ENCODE measurements at places on chromosomes 4 and X.

GRCh38 chr4:45621971-45622370, 501.9 kb downstream of the GABRG1 start:
- DNase-seq = no peak

DNA sequence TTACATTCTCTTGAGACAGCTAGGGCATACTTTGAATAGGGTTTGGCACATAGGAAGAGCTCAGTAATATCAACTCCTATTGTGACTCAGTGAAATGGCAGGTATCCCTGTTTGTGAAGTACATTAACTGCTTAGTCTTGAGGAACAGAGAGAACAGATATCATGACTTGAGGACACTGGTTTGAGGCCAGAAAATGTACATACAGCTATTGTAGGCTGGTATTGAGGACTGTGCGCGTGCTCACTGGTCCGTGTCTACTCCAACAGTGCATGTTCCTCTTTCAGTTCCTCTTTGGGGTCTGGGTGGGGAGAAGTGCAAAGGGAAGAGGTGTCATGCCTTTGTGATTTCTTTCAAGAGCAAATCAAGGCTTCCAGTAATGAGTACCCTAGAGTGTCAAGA, 34.6 kb upstream of the TBC1D9 start:
- no peak for DNase-seq

DNA sequence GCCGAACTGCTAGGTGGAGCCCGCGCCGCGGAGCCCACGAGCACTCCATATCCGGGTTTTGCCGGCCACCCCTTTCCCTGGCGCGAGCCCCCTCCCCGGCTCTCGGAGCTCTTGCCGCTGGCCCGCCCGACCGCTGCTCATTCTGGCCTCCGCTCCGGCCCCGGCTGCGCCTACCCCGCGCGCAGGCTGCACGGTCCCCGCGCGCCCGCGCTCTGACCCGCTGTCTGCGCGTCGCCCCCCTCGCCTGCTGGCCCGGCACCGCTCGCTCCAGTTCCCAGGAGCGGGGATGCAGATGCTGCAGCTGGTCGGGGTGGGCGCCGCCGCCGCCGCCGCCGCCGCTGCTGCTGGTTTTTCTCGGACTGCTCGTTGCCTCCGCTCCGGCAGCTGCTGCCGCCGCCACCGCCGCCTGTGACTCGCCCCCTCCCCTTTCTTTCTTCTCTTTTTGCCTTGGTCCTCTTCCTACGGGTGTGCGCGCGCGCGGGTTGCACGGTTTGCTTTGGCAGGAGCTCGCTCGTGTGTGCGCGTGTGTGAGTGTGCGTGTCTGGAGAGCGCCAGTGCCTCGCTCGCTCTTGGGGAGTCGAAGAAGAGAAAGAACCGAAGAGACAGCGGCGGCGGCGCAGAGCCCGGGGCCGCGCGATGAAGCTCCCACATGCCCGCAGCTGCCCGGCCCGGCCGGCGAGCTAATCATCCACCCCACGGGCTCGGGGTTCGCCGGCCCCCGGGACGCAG, at the start of gene ADGRL3:
TSS of gene ADGRL3 (plus strand) at position 140 of the 729 bp plus-strand sequence.
- no peak for DNase-seq

DNA sequence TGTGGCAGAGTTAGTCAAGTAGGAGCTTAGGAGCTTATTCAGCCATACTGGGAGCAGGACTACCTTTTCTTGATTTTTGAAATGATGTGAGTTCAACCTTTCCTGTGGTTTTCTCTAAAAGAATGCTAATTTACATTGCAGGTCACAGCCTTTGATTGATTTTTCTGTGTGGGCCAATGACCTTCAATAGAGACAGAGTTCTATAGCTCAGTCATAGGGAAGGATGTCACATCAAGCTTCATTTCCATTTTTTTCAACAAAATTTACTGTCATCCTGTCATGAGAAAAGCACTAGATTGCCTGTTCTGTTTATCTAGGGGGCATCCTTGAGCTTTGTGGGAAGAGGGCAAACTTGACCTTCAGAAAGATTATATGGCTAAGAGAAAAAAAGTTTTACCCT, 448.7 kb downstream of the MID1IP1 start:
- DNase-seq = no peak

DNA sequence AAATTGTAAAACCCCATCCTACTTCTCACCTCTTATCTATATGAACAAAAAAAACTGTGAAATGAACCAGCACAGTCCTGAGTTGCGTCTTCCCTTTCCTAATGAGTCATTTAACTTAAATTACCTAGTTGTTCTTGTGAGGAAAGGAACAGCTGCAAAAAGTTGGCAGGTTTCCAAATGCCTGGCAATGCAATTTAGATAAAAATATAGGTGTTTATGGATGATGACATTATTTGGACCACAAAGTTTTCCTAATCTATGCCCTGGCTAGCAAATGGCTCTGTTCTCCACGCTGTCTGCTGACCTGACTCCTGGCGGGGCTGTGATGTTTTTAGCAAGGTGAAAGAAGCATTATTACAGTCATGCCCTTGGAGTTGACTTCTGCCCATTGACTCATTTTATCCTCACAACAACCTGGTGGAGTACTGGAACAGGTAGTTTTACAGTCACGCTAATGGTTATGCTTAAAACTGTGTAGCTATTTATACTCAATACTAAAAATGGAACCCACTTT, 29.8 kb upstream of the RELL1 start:
- DNase-seq = no peak

DNA sequence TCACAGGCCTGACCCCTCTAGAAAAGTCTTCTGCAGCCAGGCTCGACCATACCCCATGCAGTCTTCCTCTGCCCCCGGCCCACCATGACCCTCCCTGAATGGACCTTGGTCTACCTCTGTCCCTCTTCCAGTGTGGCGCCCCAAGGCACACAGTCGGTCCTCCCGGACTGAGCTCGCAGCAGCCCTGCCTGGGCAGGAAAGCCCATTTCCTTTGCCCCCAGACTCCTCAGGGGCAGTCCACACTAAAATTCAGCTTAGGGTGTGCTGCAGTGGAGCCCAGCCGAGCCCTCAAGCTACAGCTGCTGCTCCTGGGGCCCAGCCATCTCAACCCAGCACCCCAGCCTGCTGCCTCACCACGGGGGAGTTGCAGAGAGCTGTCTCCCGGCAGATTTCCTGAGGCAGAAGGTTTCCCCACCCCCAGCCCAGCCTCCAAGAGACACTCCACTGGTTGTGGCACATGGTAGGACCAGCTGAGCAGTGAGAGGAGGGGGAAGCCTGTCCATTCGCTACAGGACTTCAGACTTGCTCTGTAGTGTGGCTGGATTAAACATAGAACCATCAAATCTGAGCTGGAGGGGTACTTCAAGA, 37.5 kb upstream of the IQSEC2 start:
- DNase-seq = no peak

GRCh38 chr4:124486423-124486822, 226.1 kb downstream of the ANKRD50 start:
- no peak for DNase-seq

GRCh38 chr4:177315767-177316464, 6.2 kb downstream of the NEIL3 start:
- DNase-seq = no peak
